K562 (cell line): ENCODE measurements at places on chromosomes 12 and 14. TPM values are rescaled to one million over a fixed set of nuclear protein-coding genes. Genes with fewer than 3 reads are reported as not detected.
A peak's percentile ranks its signal among the peaks of the same experiment; 100 is the strongest.

DNA sequence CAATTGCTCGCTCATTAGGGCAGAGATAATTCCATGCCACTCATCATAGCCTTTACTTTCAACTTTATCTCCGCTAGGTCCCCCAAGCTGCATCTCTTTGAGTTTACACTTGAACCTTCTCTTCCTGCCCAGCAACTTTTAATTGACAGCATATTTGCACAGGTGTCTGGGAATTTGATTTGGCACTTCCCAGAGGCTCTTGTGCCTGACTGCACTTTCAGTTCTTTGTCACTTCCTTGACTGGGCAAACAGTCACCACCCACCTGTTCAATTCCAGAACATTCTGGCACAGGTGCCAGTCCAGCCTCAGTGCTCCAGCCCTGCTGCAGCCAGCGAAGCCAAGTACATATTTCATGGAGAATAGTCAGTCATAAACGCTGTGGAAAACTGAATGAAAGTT is 110.1 kb upstream of the LRIG3 start:
- no peak overlapping the region for H3K27ac ChIP-seq
- no peaks in the 10 kb centered on the region for H3K27me3 ChIP-seq
- H3K36me3 ChIP-seq = no peaks in the 10 kb centered on the region
- DNase-seq = no peak

GRCh38 chr12:21941506-21942376 is 515 bp upstream of the ABCC9 start:
- H3K27me3 ChIP-seq = no peaks in the 10 kb centered on the region
- H3K36me3 ChIP-seq = no peaks in the 10 kb centered on the region
- no peak for DNase-seq
- peak overlapping the region; percentile 20; the same call in 1 of the 2 replicates for H3K4me3 ChIP-seq
- H3K27ac ChIP-seq = no peak overlapping the region

DNA sequence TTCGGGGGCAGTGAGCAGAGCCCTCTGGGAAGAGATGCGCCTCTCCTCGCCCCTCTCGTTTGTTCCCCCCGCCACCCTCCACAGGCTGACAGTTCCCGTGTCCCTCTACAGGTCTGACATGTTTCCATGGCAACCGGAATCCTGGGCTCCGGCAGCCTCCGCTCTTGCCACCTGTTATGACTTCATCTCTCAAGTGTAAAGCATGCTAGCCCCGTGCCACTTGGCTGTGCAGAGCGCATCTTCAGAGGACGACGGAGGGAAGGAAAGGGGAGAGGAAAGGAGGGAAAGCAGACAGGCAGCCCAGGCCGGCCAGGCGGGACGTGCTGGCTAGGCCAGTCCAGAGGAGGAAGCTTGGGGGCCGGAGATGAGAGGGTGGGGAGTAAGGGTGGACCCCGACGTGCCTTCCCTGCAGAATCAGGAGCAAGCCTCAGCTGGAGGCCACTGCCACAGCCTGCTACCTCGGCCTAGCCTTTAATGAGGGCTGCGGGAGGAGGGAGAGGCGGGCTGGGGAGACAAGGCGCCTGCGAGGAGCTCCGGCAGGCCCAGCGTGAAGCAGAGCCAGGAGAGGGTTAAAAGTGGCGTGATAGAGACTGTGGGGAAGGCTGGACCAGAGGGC is 214.3 kb downstream of the DPF3 start:
- H3K36me3 ChIP-seq = no peaks in the 10 kb centered on the region
- H3K4me1 ChIP-seq = no peaks in the 10 kb centered on the region
- H3K27me3 ChIP-seq = peaks cover 3% of the 10 kb centered on the region; the same call in 1 of the 2 replicates
- no peak overlapping the region for H3K27ac ChIP-seq
- DNase-seq = no peak

DNA sequence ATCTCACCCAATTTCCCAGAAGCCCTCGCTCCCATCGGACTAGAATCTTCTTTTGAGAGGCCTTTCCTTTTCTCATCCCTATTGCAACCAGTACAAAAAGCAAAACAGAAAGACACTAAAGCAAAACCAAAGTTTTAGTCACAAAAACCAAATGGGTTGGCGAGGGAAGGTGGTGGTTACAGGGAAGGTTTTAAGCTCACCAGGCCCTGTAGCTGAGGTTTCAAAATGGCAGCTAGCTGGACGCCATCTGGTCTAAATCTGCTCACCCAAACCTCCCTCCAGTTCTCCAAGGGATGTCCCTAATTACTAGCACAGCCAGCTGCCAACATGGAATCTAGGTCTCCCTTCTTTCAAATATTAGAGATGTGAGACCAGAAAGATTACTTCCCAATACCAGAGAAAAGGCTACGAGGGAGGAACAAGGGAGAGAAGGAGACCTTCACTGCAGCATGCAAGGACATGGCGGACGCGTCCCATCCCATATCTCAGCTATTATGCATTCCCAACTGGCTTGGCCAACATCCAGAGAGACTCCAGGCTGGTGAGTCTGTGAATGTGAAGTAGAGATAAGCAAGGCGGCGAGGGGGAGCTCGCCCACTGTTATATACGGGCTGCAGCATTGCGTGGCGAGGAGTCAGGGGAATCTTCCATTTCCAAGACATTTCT is 70.8 kb downstream of the DPF3 start:
- no peaks in the 10 kb centered on the region; the same call in 1 of the 2 replicates for H3K27me3 ChIP-seq
- peak; percentile 56 for DNase-seq
- peaks cover 31% of the 10 kb centered on the region; the same call in 2 of the 3 replicates for H3K4me1 ChIP-seq
- H3K4me3 ChIP-seq = no peak overlapping the region
- peak overlapping the region; percentile 60; the same call in 2 of the 3 replicates for H3K27ac ChIP-seq

Gene HPD
- total RNA-seq = 0.29 TPM in 2 replicates

DNA sequence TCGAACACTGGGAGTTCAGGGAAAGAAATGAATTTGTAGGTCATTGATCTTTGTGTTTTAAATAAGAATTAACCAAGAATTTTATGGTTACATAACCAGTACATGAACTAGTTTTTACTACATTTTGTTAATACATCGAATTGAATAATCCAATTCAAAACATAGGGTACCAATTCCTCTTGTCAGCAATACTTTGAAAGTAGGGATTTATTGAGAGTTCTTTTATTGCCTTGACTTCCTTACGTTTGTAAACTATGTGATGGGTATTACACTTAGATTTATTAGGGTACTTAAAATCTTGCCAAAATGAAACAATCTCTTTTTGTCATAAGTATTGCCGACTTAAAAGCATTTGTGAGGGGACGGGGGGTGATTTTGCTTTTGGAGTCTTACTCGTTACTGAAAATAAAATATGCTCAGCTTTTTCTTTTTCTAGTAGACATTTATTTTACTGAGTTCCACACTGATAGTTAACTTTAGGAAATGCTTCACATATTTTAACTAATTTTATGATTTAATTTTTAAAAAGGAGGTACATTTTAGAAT is 22.4 kb downstream of the SOCS2 start:
- H3K36me3 ChIP-seq = no peaks in the 10 kb centered on the region
- peak overlapping the region; percentile 21; the same call in 2 of the 3 replicates for H3K27ac ChIP-seq
- no peak for DNase-seq
